NCI-H510A treated with DMSO at 0.1 percent for 48 hours (cell line): ENCODE measurements at places on chromosomes 5 and 9.

DNA sequence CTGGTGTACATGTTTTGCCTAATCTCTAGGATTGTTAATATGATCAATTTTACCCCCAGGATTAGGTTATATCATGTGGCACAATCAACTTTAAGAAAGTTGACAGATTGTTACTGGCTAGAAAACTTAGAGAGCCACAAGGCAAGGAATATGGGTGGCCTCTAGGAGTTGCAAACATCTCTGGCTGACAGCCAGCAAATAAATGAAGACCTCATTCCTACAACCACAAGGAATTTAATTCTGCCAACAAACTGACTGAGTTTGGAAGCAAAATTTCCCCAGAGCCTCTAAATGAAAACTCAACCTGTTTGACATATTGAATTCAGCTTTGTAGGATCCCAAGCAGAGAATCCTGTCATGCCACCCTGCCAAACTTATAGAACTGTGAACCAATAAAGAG is 196.4 kb upstream of the PTGER4 start:
- no peak for DNase-seq

- no peak for DNase-seq
Measured at GRCh38 chr5:9099689-9100088, 446.2 kb downstream of the SEMA5A start.

- DNase-seq = no peak
Measured at GRCh38 chr5:138737494-138738265, 15.5 kb upstream of the CTNNA1 start.

GRCh38 chr5:180140079-180140554 is 68.6 kb upstream of the RNF130 start:
- DNase-seq = no peak

DNA sequence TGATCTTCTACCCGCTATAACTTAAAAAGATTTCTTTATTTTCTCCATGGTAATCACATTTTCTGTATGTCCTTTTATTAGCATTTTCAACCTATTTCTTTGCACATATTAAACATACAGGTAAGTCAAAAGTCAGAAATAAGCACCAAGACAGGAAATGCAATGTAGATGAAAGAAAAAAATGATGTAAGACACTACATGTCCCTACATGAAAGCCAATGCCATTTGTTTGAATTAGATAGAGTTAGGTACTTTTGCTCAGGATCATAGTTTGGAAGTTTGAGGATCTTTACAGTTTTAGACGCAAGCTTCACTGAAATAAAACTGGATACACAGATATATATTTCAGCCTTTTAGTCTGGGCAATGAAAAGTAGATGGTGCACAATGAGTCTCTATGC is 453.1 kb upstream of the MEF2C start:
- no peak for DNase-seq

- no peak for DNase-seq
Measured at GRCh38 chr5:77776554-77777206, 541 bp upstream of the TBCA start.

DNA sequence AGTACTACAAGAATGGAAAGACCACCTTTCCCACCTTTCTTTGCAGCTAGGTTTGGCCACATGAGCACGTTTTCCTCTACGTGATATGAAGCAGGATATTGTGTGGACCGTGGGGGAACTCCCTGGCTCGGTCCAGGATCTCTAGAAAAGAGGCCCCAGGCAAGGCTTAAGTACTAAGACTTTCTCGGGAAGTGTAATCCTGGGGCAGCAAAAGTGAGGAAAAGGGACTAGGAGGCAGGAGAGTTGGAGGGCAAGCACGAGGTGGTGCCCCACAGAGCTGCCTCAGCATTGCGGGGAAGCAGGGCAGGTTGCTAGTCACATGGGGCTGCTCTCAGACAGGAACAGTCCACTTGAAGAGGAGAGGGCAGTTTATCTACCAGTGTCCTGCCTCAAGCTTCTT is 235.1 kb downstream of the GADD45G start:
- DNase-seq = peak; percentile 20

DNA sequence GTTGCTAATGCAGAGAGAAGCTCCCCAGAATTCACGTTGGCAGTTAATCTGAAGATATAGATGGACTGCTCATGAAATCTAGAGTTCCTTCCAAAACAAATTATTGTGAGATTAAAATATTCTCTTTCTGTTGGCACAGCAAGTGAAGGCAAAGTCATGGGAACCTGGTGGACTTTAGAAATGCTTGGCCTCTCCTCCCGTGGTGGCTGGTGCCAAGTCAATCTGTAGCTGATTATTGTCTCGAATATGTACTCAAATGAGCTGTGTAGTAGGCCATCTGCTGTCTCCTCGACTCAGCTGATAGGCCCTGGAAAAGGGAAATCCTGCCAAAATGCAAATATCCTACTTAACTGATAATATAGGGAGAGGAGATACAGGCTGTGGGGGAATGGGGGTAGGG is 69.3 kb downstream of the DAPK1 start:
- DNase-seq = no peak

- no peak for DNase-seq
Measured at GRCh38 chr9:132218208-132218607, 56.4 kb downstream of the NTNG2 start.

DNA sequence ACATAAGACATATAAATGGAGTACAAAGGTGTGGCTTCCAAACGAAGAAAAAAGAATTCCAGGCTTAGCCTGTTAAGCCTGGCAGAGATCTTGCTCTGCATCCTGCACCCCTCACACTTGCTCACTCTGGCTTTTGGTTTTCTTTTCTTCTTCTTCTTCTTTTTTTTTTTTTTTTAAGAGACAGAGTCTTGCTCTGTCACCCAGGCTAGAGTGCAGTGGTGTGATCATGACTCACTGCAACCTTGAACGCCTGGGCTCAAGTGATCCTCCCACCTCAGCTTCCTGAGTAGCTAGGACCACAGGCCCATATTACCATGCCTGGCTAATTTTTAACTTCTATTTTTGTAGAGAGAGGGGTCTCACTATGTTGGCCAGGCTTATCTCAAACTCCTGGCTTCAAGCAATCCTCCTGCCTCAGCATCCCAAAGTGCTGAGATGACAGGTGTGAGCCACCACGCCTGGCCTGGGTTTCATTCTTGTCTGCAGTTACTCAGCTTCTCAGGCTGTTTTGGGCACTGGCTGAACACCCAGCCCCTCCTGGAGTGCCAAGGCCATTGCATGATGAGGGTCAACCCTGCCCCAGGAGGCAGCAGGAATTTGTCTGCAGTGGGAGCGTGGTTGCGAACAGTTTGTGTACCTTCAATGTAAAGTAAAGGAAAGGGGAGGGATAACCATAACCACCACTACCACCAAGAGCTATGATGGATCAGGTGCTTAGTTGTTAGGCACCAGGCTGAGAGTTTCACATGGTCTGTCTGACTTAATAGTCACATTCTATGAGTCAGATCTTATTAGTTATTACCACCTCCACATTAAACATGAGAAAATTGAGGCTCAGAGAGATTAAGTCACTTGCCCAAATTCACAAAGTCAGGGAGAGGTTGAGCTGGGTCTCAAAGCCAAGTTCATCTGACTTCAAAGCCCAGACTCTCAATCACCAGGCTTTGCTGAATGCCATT is 219.2 kb upstream of the PANK3 start:
- DNase-seq = no peak

- no peak for DNase-seq
Measured at GRCh38 chr5:14153932-14154731, 11.0 kb downstream of the TRIO start.

GRCh38 chr9:95581900-95582299 is 65.1 kb upstream of the PTCH1 start:
- DNase-seq = no peak

DNA sequence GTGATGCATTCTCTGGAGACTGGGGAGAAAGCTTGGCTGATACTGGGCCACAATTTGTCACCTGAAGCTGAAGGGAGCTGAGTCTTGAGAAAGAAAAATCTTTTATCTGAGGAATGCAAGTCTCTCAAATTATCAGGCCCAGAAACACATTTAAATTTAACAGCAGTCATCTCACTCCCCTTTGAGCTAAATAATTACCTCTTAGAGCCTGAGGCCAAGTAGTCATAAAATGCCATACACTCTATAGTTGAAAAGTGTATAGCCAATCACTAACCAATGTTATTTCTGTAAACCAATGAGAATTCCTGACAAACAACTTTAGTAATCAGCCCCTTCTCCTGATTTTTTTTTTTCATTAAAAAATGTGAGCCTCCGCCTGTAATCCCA is 32.7 kb upstream of the DAPK1 start:
- no peak for DNase-seq

DNA sequence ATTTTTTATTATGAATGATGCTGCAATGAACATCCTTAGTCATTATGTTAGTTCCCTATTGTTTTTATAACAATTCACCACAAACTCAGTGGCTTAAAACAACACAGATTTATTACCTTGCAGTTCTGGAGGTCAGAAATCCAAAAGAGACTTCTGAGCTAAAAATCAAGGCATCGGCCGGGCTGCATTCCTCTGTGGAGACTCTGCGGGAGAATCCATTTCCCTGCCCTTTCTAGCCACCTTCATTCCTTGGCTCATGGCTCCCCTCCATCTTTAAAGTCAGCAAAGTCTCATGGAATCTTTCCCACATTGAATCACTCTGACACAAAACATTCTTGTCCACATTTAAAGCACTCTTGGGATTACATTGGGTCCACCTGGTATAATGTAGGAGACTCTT is 38.6 kb downstream of the SNX18 start:
- no peak for DNase-seq

- DNase-seq = no peak
Measured at GRCh38 chr5:24183981-24184380, 460.8 kb downstream of the CDH10 start.

DNA sequence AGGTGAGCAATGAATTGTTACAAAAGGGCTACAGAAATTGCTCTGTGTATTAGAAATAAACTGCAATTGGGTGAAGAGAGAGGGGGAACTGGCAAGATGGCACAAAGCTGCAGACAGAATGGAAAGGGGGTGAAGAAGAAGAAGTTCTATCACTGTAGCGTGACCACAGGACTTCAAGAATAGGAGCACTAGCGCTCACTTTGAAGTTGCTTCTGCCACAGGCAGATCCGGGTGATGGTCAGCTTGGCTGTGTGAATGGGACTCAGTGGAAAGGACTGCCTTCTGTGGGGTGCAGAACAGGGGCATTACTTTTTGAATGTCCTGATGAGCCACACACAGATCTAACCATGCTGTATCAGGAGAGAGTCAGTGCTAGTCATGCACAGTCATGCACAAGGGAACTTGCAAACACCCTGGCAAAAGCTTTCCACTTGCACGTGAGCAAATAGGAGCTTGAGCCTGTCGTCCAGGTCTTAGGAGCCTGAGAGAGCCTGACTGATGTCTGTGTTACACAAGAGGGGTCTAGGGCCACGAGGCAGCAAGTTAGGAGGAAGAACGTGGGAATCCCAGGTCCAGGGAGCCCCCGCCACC is 16.3 kb downstream of the IL5 start:
- no peak for DNase-seq

DNA sequence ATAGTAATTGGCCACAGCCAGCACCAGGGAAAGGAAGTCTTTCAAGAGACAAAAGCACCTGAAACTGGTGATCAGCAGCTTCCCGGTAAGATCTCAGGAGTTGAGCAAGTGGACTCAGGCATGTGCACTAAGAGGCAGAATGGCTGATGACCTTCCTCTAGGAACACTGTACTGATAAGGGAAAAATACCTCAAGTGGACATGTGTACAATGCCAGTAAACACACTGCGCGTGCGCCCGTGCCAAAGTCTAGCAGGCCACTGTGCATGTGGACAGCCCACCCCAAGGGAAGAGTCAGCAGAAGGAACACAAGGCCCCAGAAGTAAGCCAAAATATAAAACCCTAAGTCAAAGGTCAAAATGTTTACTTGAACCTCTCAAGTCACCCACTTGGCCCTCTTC is 423.0 kb downstream of the TUSC1 start:
- no peak for DNase-seq

DNA sequence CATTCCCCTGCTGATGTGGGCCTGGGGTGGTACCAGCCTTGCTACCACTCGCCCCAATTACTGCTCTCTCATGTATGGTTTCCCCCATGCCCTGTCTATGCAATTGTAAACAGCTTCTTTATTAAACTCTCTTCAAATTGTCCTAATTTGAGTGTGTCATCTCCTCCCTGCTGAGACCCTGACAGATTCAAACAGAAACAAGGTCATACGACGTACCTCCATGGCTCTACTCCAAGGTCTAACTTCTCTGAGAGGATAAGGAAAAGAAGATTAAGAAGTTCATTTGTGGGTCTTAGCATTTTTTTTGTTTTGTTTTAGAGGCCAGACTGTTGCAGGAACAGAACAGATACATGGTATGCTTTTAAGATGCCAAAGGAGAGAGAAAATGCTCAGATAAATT is 38.0 kb downstream of the ABITRAM start:
- no peak for DNase-seq

DNA sequence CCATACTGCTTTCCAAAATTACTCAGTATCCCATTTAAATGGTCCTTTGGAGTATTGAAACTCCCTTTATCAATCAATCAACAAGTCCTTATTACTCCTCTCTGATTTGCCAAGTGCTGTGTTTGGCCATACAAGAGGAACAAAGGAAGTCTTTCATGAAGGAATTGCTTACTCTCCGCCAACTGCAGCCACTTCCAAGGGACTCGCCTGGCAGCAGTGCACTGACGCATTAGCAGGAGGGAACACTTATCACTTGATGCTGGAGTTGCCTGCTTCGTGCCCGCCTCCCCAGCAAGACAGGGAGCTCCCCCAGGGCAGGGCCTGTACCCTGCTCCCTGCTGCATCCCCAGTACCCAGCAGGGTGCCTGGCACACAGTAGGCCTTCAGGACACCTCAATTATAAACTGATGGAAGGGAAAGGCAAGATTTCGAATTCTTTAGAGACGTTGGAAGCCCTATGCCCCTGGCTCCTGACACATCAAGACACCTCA is 97.9 kb downstream of the CRB2 start:
- DNase-seq = no peak

DNA sequence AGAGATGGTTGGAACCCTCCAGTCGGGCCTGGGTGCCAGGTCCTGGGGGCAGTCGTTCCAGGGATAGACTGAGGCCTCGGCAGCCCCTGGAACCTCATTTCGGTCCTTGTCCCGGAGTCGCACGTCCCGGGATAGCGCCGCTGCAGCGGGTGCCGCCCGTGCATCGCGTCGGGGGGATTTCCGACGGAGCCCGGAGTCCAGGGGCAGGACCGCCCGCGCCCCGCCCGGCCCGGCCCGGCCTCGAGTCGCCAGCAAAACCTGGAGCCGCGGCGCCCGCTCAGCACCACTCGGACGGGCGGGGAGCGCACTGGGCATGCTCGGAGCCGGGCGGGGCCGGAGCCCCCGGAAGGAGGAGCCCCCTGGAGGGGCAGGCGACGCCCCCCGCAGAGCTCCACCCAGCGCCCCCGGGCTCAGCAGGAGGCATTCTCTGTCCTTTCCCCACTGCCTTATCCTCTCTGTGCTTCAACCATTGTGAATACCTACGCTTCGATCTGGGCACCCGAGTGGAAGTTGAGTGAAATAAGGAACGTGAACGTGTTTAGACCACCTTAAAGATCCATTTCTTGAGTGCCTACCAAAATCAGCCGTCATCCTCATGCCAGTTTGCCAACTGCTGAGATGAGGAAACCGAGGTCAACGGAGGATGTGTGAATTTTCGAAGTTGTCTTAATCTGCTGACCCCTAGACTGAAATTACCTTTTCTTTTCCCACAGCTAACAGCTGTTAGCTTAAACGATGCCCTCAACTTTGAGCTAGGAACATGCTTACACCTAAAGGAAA is 1.7 kb upstream of the PTPN3 start:
- DNase-seq = no peak

- no peak for DNase-seq
Measured at GRCh38 chr5:162068412-162068811, 839 bp downstream of the GABRG2 start.
